ENCODE measurements at places on chromosomes 5 and 9.

- DNase-seq: no peak
Observed at GRCh38 chr5:158559643-158560042, 540.1 kb downstream of the EBF1 start.

GRCh38 chr9:129206905-129207304 lies 28.8 kb upstream of the IER5L start:
- DNase-seq: no peak

DNA sequence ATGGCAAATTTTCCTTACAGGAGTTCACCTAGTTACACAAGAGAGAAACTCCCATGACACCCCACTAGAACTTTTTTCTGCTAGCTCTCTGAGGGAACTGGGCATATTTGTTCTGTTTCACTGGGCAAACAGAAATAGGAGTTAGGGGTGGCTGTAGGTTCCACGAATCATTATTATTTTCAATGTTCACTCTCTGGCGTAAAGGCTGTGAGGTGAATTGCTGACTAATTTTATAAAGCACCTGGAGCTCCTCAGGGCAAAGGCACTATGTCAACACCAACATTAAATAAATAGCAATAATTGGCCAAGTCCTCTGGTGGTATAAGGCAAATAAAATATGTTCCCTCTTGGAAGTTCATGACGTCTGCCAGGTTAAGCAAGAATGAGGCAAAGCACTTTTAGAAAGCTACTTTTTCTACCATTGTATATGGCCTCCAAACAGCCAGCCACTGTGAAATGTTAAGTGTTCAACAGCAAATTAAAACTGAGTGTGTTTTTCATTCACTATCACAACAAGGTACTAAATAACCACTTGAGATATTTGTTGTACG lies 344.6 kb downstream of the PDE4D start:
- no peak for DNase-seq

GRCh38 chr5:107456281-107456715 lies 214.4 kb downstream of the EFNA5 start:
- DNase-seq: no peak

DNA sequence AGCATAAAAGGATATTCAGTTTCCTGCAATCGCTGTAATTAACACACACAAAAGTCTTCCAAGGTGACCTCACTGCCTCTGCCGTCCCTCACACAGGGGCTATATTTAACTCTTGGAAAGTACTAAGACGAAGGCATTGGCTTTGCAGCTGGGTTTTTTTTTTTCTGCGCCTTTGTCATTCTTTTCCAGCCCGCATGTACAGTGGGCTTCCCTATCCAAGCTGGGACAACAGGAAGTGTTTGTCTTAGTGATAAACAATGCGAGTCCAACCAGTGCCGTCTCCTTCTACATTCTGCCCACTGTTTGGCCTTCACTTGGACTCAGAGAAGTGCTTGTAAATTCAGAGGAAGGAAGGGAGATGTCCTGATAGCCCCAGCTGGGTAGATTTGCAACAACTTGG lies 17.6 kb downstream of the AFAP1L1 start:
- no peak for DNase-seq

- DNase-seq: peak; percentile 91
Observed at GRCh38 chr5:141691867-141692532, 10.0 kb upstream of the ARAP3 start.

- DNase-seq: no peak
Observed at GRCh38 chr9:101478906-101479305, 43.3 kb upstream of the ALDOB start.

GRCh38 chr5:131384616-131385214 lies 120.9 kb downstream of the CDC42SE2 start:
- no peak for DNase-seq

DNA sequence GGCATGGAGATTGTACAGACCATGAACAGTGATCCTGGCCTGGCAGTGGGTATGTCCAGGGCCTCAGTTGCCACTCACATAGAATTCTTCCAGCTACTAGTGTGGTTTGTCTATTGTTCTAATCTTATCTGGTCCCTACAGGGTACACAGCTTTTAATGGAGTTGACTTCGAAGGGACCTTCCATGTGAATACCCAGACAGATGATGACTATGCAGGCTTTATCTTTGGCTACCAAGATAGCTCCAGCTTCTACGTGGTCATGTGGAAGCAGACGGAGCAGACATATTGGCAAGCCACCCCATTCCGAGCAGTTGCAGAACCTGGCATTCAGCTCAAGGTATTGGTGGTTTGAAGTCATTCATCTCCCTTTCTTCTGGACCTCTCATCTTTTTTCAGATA lies 43.8 kb downstream of the THBS4 start:
- no peak for DNase-seq

- no peak for DNase-seq
Observed at GRCh38 chr5:128572051-128572929, 34.2 kb upstream of the FBN2 start.

- DNase-seq: no peak
Observed at GRCh38 chr5:32170303-32171151, 3.6 kb downstream of the GOLPH3 start.

DNA sequence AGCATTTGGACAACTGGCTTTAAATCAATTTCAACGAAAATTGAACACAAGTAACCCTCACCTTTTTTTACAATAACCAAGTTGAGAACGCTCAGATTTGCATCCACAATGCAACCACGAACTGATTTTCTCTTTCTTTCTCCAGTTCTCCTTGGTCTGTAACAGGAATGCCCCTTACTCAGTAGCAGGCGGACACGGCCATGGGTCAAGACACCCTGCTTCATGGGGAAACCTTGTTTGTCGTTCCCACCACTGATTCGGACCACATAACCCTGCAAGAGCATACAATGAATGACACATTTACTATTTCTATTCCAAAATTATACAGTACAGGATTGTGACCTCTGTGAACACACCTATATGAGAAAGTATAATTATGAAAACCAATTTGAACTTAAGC lies 1.4 kb downstream of the RPS6 start:
- no peak for DNase-seq

DNA sequence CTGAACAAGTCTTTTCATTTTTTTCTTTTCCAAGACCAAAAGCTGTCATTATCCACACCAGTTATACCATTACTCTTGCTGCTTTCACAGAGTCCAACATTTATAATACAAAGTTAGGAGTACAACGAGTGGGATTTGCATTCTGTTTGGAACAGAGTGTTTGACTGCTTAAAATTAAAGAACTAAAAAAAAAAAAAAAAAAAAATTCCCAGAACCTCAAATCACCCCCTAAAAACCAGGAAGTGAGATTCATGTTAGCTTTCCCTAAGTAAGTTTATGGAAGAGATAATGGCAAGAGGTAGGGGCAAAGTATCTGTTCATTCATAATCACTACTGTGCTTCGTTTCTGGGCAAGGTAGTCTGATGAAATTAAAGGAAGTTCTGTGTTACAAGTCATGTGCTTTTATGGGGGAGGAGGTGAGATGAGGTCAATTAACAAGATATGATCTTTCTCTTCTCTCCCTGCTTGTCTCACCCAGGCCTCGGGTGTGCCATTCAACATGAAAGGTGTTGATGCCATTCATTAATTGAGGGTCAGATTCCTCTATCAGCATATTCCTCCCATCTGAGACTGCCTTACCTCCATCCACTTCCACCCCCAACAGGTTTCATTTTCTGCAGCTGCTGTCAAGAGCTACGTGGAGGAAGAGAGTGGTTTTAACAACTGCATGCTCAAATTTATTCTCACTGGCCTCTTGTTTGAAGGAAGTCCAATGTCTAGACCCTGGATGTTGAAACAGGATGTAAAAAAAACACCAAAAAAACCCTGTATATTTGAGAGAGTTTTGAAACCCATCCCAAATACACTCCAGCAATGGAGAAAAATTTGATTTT lies 58.1 kb downstream of the MARCHF3 start:
- DNase-seq: peak; percentile 76

GRCh38 chr5:76526950-76527583 lies 96.1 kb downstream of the F2RL2 start:
- no peak for DNase-seq

- DNase-seq: no peak
Observed at GRCh38 chr9:81557452-81558090, 131.8 kb downstream of the TLE1 start.

DNA sequence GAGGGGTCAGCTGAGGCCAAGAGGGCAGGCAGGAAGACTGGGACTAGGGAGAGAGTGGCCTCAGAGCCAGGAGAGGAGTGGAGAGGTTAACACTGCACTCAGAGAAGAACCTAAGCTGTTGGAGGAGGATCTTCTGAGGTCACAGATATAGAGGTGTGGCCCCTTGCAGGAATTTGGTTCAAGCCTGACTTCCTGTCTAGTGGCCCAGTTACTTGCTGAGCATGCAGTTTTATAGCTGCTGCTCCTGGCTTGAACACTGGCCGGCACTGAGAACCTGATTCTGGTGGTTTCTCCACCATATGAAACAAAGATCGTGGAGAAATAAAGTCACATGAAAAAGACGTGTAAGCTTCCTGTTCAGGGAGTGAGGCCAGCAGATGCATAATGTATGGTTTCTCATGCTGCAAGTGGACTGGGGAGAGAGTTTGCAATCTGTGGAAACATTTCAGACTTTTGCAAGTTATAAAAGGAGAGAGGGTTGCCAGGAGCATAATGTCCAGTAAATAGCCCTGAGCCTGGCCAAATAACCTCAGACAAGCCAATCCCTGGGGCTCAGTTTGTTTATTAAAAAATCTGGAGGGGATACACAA lies 82.6 kb downstream of the GALNT10 start:
- DNase-seq: peak; percentile 31

GRCh38 chr5:131767891-131768290 lies 28.9 kb downstream of the FNIP1 start:
- DNase-seq: no peak

DNA sequence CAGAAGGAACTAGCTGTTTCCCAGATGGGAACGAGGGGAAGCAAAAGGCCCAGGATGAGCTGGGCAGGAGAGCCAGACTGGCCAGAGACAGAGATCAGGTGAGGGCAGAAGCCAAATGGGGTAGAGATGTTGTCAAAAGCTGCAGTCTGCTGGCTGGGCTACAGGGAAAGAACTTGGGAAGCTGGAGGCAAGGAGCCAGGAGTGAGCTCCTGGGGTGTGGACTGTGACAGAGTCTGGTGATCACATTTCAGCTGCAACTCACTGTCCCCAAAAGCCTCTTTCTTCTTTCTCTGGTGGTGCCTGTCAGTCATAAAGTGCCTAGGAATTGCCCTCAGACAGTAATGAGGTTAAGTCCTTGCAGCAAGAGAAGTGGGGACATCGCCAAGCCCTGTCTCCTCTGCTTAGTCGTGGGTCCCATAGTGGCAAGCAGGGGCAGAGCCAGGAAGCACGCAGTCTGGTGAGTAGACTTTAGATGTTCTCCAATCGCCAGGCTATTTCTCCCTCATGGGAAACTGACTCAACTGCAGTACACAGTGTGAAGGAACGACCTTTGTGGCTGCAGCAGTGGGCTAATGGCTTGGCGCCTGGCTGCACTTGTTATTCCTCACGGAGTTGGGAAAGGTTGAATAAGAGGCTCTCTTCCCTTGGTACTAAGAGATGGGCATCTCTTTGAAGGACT lies 2.5 kb upstream of the FSD1L start:
- DNase-seq: no peak

DNA sequence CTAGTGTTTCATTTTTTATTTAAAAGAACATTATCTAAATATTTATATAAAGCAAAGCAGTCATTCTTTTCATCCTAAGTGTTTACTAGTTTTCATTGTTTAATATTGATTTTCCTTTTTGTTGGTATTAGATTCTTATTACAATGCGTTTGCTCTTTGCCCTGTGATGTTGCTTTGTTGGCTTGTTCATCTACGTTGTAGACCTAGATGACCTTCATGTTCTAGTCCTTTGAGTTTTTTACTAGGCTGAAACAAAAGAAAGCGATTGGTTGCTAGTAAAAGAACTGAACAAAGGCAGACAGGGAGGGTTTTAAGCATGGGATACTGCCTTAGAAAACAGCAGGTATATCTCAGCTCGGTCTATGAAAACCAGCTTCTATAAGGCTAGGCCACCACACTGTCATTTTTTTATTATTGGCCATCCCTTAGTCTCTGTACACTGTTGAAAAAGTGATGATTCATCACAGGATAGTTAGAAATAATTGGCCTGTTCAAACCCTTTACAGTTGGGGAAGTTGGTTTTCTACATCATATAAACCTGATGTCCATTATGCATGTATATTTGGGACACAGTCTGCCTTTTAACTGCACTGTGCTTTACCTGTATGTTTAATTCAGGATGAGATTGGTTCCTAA lies 119.0 kb downstream of the ZCCHC7 start:
- no peak for DNase-seq

DNA sequence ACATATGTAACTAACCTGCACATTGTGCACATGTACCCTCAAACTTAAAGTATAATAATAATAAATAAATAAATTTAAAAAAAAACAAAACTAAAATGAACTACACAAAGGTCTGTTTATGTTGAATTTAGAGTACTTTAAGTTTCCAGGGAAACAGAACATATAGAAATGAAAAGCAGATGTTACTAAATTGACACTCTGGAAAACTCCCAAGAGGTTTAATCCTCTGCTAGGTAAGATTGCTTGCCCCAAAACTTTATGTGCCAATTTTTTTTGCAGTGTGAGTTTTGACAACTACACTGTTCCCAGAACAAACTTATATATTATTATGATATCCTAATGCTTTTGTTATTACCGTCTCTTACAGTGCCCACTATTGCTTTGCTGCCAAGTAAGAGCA lies 134.3 kb upstream of the MRPS30 start:
- no peak for DNase-seq

- no peak for DNase-seq
Observed at GRCh38 chr9:22229069-22229468, 217.6 kb upstream of the DMRTA1 start.

DNA sequence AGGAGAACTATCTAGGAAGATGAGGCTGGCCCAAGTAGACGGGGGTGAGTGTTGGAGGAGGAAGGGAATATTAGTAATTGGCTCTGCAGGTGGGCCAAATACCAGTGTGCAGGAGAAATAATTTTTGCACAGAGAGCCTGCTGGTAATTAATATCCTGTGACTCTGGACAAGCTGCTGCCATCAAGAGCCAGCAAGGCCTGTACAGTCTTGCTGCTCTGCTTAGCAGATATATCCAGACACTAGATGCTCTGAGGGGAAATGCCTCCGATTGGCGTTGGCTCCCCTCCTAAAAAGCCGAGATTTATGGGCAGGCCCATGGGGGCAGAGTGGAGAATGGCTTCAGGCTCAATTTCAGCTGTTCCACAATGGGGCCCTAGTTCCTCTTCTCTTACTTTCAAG lies 29.6 kb upstream of the ASTN2 start:
- DNase-seq: no peak

- no peak for DNase-seq
Observed at GRCh38 chr9:107390778-107391177, 98.8 kb downstream of the KLF4 start.

- no peak for DNase-seq
Observed at GRCh38 chr5:148312153-148312552, at the start of gene SPINK7. Gene SPINK7 (plus strand): TSS chr5:148312423. CDS start chr5:148312484, 61 bp downstream.

GRCh38 chr9:20658677-20659473 lies 25.2 kb upstream of the FOCAD start:
- no peak for DNase-seq

DNA sequence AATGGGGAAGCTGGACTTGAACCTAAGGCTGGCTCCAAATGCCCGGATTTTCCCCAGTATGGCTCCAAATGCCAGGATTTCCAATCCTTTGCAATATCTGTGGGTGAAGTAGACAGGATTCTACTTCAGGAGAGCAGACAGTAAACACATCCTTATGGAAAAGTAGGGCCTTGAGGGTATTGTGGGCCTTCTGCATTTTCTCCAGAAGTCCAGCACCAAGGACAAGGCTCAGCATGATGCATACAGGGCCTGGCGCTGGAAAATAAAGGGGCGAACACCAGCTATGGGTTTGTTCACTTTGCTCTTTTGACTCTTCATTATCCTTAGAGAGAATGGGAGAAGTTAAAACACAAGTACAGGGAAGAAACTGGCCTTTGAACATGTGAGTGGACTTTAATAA lies 347.5 kb downstream of the SEMA5A start:
- no peak for DNase-seq

Measured in GM13976 (cell line).